ENCODE measurements at places on chromosomes 3 and 15.

- DNase-seq = no peak
Measured at GRCh38 chr3:14803101-14803980, 15.4 kb upstream of the FGD5 start.

- no peak for DNase-seq
Measured at GRCh38 chr3:69484507-69485393, 98.9 kb upstream of the FRMD4B start.

DNA sequence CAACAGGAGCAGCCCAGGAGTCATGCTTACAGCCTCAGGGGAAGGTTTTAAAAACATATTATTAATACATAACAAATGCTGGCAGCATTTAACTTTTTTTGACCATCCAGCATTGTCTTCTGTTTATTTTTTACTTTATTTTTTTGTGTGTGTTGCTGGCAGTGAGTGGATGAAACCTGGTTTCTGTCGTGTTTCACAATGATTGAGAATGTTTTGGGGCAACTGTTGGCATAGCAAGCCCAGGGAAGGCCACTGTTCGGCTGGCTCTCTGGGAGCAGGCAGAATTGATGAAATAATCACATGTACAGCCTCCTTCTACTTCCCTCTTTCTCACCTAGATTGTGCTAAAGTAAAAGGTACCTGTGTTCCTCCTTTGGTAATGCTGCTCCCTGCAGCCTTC lies 190.2 kb downstream of the NR1D2 start:
- DNase-seq = no peak

GRCh38 chr15:25775317-25775912 lies 87.7 kb downstream of the ATP10A start:
- DNase-seq = no peak

GRCh38 chr15:74179983-74180880 lies 6.7 kb downstream of the ISLR start:
- no peak for DNase-seq
